Stimulated activated CD4-positive, alpha-beta T cell treated with anti-CD3 and anti-CD28 coated beads, Interleukin-15, amount 100 ng/mL, for 48 hours (primary cell): ENCODE measurements at places on chromosomes 6 and 20.

GRCh38 chr20:5656126-5656525 is 94.1 kb upstream of the SHLD1 start:
- no peak for DNase-seq

DNA sequence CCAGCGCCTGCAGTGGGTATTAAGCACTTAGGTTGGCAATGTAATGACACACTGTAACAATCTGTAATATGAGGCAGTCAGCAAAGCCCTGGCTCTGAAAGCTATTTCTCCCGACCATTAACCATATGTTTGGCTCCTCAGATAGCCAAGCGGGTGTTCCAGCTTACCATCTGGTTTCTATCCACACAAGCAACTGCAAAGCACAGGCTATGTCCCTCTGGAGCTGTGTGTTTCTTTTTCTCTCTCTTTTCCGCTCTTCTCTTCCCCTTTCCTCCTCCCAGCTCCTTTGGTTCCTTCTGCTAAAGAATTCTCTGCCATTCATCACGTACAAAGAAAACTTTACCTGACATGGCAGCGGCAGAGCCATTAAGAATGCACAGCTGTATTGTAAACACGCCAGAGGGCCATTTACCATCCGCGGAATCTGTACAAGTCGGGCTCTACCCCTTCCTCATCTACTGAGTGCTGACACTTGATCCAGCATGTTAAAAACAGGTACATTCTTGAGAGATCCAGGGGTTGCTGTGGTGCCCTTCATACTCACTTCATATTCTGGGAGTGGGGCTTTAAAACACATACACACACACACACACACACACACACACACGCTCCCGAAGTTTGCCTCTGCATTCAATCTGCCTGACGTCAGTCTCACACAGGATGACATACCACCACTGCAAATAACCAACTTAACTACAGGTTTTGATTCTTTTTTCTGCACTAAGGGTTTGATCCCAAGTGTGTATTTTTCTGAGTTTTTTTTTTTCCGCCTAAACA is 77.2 kb downstream of the BACH2 start:
- DNase-seq = no peak

GRCh38 chr6:14596410-14596809 is 478.8 kb downstream of the CD83 start:
- DNase-seq = no peak

DNA sequence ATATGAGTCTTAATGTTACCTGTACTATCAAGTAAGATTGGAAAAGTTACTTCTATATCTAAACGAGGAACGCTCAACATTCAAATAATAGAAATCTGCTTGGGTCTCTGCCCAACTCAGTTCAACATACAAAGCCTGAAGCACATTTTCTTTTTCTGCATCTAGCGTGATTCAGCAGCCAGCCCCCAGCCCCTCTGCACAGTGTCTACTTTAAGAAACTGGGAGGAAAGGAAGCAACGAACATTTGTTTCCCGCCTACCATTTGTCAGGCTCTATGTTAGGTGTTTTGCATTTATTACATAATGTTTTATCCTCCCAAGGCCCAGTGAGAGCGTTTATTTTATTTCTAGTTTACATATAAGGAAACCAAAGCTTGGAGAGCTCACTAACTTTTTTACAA is 17.3 kb downstream of the PHACTR1 start:
- DNase-seq = no peak

- no peak for DNase-seq
Measured at GRCh38 chr6:93889713-93890112, 470.4 kb upstream of the EPHA7 start.
